Adrenal gland (tissue), 19 donors: ENCODE measurements at places on chromosomes 7 and 10.
A peak's percentile ranks its signal among the peaks of the same experiment; 100 is the strongest.

GRCh38 chr7:63899691-63900393, 98.8 kb upstream of the ZNF722 start:
- peak; percentile 77 for DNase-seq

- peak; percentile 94 for DNase-seq
These were observed 47.6 kb downstream of the GTF2IRD1 start for GRCh38 chr7:74501298-74501697.

GRCh38 chr10:24552346-24553016, 171.2 kb downstream of the ARHGAP21 start:
- DNase-seq = no peak

DNA sequence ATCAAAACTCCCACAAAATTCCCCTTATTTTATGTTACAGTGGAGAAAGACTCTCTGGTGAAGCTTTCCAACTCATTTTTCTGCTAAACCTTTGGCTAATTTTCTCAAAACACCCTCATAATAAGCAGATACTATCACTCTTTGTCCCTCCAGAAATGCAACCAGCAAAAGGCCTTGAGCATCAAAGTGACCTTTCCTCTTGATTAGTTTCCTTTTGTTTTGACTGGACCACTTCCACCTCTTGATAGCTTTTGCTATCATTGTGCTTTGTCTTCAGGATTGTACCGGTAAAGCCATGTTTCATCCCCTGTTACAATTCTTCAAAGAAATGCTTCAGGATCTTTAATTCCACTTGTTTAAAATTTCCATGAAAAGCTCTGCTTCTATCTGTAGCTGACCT, 115.1 kb upstream of the SLC13A1 start:
- DNase-seq = no peak

GRCh38 chr10:43160046-43160920, 22.0 kb downstream of the CSGALNACT2 start:
- DNase-seq = no peak

- DNase-seq = no peak
These were observed 349.2 kb upstream of the PRKCQ start for GRCh38 chr10:6929148-6929830.

DNA sequence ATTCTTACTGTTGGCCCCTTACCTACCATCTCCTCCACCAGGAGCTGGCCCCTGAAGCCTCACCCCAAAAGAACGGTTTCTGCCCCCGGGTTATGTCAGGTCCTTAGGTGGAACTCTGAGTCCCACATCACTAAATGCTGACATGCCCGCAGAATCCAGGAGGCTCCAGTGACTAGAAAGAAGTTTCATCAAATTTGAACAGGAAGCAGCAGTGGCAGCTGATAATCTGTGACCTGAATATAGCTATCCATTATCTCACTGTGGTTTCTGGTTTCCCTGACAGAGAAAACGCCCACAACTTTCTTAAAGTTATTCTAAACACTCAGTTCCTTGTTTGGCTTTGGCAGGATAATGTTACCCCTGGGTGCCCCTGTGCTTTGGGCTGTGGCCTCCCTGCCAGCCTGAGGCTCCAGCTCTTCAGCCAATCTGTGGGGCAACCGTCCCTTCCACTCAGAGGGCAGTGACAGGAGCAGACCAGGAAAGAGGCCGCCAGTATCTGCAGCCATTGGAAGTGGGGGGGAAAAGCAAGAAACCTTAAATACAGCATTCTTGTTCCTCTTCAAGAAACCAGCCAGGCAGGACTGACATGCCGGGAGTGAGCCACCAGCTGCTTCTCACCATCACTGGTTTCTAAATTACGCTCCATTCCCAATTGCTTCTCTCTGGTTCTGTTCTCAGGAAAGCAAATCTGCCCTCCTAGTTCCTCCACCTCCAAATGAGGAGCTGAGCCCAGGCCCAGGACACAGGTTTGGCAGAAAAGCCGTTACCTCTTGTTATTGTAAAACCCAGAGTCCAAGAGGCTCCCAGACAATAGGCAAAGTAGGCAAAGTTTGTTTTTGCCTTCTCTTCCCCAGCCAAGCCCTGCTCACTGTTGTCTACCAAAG, 41.2 kb upstream of the VCL start:
- peak; percentile 50 for DNase-seq

- DNase-seq = no peak
These were observed 30.4 kb downstream of the KLRG2 start for GRCh38 chr7:139452958-139453672.

GRCh38 chr7:95921543-95921942, 149.2 kb downstream of the DYNC1I1 start:
- DNase-seq = no peak

GRCh38 chr10:35040760-35041501, 49.2 kb downstream of the CUL2 start:
- DNase-seq = no peak

DNA sequence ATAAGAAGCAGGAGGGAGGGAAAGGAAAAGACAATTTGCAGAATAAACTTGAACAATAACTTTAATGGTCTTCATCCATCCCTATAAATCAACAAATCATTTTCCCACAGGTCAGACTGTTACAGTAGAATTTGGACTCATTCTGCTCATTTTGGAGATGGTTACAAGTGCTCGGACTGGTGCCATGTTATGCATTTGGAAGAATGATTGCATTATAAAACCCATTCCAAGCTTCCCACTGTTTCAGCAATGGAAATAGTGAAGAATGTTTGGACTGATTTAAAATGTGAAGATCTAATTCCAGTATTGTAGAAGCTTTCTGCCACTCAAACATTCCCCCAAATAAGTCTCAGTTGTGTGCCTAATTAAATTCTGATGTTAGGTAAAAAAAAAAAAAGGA, 99.7 kb upstream of the ZEB1 start:
- DNase-seq = no peak

- DNase-seq = no peak
These were observed 2.6 kb downstream of the ANKRD2 start for GRCh38 chr10:97575127-97575668.

DNA sequence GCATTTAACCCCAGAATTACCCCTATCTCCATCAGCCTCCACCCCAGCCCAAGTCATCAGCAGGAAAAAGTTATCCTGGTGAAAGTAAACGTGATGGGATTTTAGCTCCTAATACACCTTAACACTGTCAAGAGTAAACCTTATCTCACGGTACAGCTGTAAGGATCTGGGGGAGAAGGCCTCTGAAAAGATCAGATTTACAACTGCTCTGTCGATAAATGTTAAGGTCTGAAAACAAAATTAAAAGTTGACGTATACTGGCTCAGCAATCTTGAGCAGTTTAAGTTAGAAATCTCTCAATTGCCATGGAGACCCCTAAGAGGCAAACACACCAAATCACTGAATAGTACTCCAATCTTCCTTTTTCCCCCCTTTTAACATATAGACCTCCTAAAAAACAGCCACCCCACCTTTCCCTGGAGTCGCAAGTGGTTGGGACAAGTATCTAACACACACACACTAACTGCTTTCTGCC, 6.1 kb downstream of the SKAP2 start:
- DNase-seq = no peak

GRCh38 chr10:44395396-44395795, 10.5 kb upstream of the CXCL12 start:
- DNase-seq = no peak

GRCh38 chr7:70743531-70744325, 388.2 kb upstream of the GALNT17 start:
- no peak for DNase-seq

- DNase-seq = no peak
These were observed 45.3 kb upstream of the ZNF800 start for GRCh38 chr7:127437837-127438236.

- DNase-seq = no peak
These were observed 255.4 kb upstream of the LRGUK start for GRCh38 chr7:133871757-133872156.

- DNase-seq = peak; percentile 51
These were observed 68.4 kb downstream of the CREB3L2 start for GRCh38 chr7:137933270-137934017.

DNA sequence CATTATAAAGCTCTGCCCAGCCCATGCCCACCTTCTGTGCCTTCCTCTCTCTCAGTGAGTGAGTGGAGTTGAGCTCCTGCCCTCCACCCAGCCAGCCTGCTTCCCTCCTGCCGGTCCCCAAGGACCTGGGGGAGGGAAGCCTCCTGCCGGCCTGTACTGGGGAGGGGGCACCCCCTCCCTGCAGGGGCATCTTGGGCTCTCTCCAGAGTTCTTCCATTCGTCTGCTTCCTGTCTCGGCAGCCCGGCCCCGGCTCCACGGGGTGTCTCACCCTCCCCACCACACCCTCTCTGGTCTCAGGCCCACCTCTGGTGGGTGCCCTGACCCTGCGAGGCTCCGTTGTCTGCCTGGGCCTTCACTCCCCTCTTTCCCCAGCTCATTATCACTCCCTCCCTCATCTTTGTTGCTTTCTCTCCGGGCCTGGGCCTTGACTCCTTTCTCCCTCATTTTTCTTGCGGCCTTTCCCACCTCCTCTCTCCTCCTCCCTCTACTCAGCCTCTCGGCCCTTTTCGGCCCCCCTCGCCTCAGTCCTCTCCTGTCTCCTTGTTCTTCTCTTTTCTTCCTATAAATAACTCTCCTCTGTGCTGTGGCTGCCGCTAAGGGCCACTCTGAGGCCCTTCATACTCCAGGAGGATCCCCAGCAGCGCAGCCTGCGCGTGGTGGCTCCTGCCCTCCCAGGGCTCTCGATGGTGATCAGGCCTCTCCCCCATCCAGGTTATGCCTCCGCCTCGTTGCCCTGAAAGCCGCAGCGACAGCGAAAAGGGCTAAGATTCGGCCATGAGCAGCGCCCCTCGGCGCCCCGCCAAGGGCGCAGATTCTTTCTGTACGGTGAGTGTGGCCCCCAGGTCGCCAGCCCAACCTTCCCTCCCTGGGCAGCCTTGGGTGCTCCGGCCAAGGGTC, 2.1 kb downstream of the SLC4A2 start:
- DNase-seq = no peak

DNA sequence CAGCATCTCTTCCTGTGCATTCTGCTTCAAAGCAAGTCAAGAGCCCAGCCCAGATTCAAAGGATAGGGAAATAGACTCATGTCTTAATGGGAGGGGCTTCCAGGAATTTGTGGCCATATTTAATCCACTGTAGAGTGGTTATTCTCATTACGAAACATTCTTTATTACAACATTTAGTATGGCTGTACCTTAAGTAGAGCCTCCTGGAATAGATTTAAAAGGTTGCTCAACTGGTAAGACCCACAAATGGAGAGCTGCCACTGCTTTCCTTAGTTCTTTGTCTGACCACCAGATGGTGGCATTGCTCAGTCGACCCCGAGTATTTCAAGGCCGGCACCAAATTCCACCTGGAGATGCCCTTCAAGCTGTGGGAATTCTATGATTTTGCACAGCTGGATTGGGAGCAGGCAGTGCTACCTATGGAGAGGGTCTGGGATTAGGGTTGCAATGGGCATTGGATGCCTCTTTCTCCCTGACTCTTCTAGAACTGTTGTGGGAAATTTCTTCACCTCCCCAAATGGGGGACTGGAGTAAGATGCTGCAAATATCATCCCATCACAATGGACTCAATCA, 102.2 kb downstream of the RBM20 start:
- DNase-seq = peak; percentile 66

- DNase-seq = no peak
These were observed 453.9 kb downstream of the PTPRN2 start for GRCh38 chr7:158133515-158134271.

GRCh38 chr10:109895095-109895818, 28.1 kb downstream of the XPNPEP1 start:
- no peak for DNase-seq

DNA sequence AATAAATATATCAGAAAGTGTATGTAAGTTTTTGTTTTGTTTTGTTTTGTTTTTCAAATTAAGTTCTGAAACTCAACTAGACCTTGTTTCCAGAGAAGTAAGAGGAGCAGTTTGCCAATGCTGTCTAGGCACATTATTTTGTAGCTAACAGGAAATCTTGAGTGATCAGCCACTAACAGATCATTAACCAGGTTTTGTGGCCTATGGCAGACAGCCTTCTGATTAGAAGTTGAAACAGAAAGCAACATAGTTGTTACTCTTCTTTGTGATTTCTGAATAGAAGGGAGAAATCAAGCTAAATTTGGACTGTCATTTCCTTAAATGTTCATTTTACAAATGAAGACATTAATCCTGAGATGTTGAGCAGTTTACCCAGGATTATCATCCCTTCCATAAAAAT, 142.6 kb downstream of the PLXDC2 start:
- no peak for DNase-seq

DNA sequence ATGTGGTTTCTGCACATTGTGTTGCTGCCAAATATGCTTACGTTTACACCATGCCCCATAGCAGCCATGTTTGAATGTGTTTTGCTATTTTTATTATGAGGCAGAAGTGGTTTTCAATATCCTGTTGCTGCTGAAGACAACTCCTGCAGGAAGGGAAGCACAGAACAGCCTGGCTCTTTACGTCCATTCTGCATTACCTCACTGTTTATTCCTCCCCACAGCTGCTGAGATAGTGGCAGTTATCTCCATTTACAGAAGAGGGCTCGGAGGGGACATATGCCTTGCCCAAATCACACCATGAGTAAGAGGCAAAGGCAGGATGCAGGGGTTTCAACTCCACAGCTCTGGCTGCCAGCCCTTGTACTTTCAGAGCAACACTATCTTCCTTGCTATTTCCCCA, 35.3 kb downstream of the PLPP4 start:
- DNase-seq = no peak

DNA sequence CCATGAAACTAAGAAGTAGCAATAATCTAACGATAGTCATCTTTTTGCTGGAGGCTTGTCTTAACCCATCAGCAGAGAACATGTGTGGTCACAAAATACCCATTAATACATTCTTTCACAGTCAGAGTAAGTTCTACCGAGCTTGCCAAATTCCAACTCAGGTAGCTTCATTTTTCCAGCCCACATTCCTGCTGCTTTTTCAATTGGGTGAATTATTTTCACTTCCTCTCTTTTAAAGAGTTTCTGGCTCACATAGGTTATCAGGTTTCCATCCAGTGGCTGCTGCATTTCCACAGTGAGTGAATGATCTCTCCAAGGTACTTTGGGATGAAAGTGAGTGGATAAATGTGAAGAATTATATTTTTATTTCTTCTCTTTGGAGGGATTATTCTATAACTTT, 233.1 kb downstream of the SEMA3E start:
- DNase-seq = no peak

- no peak for DNase-seq
These were observed 123.4 kb downstream of the CUX1 start for GRCh38 chr7:101940830-101941229.

GRCh38 chr10:6607778-6608177, 27.7 kb upstream of the PRKCQ start:
- DNase-seq = no peak
